Aorta (tissue), 5 donors: ENCODE measurements at places on chromosomes 7 and 10. TPM values are rescaled to one million over a fixed set of nuclear protein-coding genes. Genes with fewer than 3 reads are reported as not detected.

PPP1R17 gene
- not detected for total RNA-seq

STEAP1 gene
- 31.7 TPM for total RNA-seq

CALHM1 gene
- not detected for total RNA-seq

STAMBPL1 gene
- 3.5 TPM for total RNA-seq

MSMB gene
- total RNA-seq = not detected

LIPF gene
- not detected for total RNA-seq

CASTOR2 gene
- 27.1 TPM for total RNA-seq

CACNA2D1 gene
- total RNA-seq = 40.7 TPM

CRHR2 gene
- total RNA-seq = 1.5 TPM

RNF133 gene
- 1.0 TPM for total RNA-seq

TBRG4 gene
- 35.0 TPM for total RNA-seq

CHN2 gene
- 7.6 TPM for total RNA-seq

SPDYE5 gene
- not detected for total RNA-seq

CC2D2B gene
- 12.2 TPM for total RNA-seq

UCN3 gene
- total RNA-seq = not detected
